GM12865 (cell line): ENCODE measurements at places on chromosomes 2 and 18.
A peak's percentile ranks its signal among the peaks of the same experiment; 100 is the strongest.

DNA sequence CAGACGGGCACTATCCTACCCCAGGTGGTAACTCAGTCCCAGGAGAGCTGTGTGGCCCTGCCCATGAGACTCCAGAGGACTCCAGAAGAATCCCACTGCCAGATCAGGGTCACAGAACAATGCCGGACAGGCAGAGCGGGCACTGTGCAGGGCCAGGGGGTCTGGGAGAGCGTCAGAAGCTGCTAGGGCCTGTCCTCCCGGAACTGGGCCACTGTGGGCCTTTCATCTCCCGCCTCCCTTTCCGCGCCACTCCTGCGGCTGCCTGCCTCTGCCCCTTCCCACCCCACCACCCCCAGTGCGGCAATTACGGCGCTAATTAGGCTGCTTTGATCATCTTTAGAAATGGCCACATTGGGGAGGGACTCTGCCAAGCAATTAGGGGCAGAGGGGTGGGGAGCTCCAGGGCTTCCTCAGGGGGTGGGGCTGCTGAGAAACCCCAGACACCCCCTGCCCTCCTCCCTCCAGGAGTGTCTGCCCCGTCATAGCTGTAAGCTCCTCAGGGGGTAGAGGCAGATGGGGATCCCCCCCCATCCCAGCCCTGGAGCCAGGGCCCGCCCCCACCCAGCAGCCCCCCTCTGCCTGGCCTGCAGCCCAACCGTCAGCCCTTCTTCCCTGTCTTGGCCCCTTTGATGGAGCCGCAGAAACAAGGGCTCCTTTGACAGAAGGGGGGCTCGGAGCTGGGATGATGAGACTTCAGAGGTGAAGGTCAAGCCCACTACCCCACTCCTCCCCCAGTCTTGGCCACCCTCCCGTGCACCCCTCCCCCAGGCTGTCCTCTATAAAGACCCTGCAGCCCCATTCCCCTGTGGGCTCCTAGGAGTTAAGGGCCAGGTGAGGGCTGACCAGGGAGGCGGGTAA is at the start of gene PRSS56:
PRSS56 (plus strand) TSS at position 808 of the 858 bp plus-strand sequence. CDS start 211 bp downstream, outside the sequence.
- DNase-seq = no peak

GRCh38 chr2:29423061-29423666 is 307.9 kb downstream of the CLIP4 start:
- DNase-seq = peak; percentile 55

DNA sequence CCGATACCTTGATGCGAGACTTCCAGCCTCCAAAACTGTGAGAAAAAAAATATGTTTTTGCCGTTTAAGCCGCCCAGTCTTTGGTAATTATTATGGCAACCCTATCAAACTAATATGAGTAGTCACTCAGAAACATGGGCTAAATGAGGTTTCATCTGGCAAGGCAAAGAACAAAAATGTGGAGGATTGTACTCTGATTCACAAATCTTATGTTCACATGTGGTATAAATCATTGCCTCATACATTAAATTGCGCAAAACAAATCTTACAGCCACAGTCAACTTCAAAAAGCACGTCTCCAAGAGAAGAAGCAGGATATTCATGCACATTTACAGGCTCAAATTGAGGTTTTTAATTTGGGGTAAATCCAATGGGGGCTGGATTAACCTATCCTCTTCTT is 1435.4 kb upstream of the LRRTM1 start:
- no peak for DNase-seq

DNA sequence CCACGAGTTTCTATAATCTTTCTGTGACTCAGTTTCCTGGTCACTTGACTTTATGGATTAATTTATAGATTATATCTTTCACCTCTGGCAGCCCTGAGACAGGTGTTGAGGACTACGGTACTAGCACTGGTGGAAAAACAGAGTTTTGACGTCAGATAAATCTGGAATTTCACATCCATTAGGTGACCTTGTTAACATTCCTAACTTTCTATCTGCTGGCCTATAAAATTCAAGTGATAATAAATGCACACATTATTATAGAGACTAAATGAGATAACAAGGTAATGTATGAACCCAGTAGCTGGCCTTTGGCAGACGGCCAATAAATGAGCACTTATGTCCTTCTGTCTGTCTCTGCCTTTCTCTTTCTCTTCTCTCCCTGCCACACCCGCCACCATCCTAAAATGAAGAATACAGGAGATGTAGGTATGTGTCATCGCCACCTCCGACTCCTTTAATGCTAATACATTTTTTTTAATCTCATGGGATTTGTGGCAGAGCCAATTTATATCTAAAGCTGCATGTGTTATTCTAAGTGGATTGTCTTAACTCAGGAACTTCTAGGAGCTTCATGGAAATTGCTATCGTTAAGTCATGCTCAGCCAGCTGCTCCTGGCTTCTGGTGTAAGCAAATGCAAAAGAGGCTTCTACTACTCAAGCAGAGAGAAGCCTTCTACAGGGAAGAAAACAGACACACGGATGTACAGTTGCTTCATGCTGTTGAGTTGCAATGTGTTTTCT is 2.3 kb downstream of the TM4SF20 start:
- DNase-seq = peak; percentile 12

DNA sequence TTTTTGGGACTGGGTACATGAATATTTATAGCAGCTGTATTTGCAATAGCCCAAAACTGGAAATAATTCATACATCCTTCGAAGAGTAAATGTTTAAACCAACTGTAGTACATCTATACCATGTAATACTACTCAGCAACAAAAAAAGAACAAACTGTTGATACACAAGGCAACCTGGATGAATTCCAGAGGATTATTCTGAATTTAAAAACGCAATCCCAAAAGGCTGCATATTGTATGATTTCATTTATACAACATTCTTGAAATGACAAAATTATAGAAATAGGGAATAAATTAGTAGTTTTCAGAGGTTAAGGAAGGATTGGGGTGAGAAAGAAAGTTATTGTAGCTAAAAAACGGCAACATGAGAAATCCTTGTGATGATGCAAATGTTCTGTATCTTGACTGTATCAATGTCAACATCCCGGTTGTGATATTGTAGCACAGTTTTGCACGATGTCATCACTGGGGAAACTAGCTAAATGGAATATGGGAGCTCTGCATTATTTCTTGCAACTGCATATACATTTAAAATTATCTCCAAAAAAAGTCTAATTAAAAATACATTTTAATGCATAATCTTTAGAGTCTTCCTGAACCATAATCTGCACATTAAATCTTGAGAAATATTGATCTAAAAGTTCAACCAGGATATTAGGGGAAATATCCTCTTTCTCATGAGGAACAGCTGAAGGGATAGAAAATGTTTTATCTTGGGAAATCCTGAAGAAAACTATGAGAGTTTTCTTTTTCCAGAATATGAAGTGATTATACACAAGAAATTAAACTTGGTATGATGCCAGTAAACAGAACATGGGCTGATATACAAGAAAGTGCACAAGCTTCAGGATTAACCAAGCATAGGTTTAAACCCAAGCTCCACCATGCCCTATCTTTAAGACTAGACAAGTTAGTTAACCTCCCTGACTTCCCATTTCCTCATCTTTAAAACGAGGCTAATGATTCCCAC is 21.9 kb downstream of the EVA1A start:
- DNase-seq = no peak

- no peak for DNase-seq
These were observed 20.0 kb downstream of the WDFY1 start for GRCh38 chr2:223925106-223925505.

DNA sequence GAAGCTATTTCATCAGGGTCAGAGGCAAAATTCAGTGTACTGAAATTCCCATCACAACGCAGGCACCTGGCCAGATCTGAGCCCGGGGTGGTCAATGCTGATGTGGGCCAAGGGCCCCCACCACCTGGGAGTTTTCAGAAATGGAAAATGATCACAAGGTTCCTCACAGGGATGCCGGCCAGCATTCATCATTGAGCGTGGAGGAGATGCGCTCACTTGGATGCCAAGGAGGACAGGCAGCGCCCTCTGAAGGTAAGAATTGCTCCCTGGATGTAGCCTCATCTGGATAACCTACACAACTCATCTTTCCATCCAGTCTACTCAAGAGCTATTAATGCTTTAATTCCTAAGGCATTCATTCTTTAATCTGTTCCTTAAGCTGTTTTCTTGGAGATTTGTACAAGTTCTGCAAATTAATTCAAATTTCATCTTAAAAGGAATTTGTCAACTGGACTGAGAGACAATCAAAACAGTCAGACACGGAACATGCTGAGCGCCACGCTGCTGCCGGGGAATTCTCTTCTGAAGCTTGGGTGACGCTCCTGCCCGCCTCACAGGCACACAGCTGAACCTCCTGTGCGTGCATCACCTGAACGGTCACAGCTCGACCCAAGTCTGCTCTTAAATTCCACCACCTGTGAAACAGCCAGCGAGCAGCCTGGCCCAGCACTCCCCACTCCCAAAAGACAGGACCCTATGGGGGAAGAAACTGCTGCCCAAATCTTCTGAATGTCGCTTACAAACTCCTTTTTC is 206.7 kb downstream of the HDAC4 start:
- no peak for DNase-seq
